ENCODE measurements at places on chromosomes 13 and 19.

- no peak for DNase-seq
Measured at GRCh38 chr13:83221813-83222241, 660.4 kb downstream of the SLITRK1 start.

DNA sequence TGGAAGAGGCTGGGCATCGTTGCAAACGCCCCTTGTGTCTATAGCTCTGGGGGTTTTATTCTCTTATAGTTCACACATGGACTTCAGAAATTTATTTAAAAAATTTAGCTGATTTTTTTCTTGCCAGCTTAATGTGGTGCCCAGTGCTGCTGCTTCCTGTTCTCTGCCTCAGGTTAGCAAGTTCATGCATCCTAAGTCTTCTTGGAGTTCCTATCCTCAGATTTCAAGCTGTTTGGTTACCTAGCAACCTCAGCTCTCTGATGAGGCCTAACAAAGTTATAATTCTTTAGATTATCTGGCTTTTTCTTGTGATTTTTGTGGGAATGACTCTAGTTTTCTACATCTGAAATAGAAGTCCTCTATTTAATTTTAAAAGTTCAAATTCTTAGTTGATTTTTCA, 250.9 kb downstream of the MAB21L1 start:
- DNase-seq = no peak

GRCh38 chr19:13002166-13002898, 7.1 kb downstream of the NFIX start:
- DNase-seq = peak; percentile 96

- DNase-seq = peak; percentile 11
Measured at GRCh38 chr13:30576528-30576927, 41.2 kb upstream of the USPL1 start.

DNA sequence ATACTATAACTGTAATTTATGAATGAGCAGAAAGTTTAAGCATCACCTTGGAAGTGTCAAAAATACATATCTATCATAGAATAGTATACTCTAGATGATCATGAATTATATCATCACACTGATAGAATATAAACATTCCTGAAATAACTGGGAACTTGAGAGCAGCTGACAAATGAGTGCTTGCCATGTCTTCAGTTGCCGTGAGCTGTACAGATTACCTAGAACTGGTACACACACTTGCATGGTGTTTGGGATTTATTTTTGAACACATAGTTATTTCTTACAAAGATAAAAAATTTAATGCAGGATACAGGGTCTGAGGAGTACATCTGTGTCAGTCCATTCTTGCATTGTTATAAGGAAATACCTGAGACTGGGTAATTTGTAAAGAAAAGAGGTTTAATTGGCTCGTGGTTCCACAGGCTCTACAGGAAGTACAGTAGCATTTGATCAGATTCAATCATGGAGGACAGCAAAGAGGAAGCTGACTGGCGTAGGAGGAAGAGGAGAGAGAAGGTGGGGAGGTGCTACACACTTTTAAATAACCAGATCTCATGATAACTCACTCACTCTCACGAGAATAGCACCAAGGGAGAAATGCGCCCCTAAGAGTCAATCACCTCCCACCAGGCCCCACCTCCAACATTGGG, 60.4 kb upstream of the MBNL2 start:
- no peak for DNase-seq

DNA sequence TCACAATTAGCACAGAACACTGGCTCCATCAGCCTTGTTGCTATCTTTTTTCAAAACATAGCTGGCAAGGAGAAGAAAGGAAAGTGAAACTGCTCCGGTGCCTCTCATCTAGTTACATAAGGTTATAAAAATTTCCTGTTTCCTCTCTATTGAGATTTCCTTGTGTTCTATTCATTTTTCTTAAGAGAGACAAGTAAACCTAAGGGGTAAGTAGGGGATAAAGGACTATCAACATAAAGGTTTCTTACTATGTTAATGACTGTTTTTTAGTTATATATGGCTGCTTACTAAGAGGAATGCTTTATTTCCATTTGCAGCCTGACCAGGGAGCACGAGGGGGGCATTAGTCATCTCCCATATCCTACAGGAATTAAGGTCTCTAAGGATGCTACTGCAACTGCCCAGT, 73.2 kb upstream of the MLNR start:
- no peak for DNase-seq

- DNase-seq = no peak
Measured at GRCh38 chr19:38711726-38712153, 32.5 kb downstream of the CAPN12 start.

- no peak for DNase-seq
Measured at GRCh38 chr13:108597943-108598342, 31.5 kb upstream of the MYO16 start.

DNA sequence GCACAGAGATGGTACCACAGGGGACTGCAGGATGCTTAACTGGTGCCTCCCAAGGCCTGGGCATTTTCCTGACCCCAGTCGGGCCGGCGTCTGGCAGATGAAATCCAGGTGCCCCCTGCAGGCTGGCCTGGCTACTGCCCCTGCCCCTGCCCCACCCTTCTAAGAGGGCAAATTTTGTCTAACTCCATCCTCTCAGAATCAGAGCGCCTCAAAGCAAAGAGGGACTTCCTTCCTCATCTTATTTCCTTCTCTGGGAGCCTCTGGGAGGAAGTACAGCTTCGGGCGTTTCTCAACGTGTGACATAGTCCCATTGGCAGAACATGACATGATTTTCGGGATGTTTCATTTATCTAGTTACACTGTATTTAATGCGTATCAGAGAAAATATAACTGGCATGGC, 2.7 kb downstream of the PRKACA start:
- peak; percentile 57 for DNase-seq

DNA sequence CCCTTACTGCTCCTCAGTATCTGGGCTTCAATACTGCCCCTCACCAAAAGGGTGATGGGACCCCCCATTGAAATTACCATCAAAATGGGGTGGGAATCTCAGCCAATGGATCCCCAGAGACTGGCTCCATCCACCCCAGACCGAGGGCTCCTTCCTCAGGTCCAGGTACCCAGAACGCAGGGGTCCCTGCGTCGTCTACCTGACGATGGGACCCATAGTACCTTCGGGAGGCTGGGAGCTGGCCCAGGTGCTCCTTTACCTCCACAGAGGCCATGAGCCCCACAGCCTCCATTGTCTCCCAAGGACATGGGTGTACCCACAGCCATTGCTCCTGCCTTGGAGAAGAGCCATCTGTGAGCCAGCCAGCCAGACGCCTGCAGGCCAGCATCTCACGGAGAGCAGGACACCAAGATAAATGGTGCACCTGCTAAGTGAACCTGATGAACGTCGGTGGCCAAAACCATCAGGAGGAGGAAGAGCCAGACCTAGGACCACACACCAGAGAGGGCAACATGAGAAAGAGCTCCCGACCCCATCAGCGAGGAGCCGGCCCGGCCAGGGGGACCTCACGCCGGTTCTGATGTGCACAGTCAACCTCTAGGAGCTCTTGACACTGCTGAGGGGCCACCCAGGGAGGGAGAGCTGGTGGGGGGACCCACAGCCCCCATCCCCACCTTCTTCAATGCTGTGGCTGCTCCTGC, 156.8 kb upstream of the SOX1 start:
- no peak for DNase-seq

- no peak for DNase-seq
Measured at GRCh38 chr19:29245215-29245614, 32.3 kb upstream of the UQCRFS1 start.

DNA sequence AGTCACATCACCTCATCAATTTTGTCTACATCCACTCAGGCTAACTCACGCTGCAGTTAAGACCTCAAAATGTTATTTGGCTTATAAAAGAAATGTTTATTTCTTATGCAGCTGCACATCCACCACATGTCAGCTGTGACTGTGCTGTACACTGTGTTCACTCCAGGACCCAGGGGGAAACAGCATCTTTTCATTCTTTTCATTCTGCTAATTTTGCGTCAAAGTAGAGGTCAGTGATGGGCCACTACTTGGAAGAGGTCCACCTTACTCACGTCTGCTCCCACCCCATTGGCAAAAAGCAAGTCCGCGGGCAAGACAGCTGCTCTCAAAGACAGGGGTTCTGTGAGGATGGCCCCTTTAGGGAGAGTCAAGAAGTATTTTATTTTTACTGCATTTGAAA, 4.5 kb upstream of the DCT start:
- DNase-seq = no peak

DNA sequence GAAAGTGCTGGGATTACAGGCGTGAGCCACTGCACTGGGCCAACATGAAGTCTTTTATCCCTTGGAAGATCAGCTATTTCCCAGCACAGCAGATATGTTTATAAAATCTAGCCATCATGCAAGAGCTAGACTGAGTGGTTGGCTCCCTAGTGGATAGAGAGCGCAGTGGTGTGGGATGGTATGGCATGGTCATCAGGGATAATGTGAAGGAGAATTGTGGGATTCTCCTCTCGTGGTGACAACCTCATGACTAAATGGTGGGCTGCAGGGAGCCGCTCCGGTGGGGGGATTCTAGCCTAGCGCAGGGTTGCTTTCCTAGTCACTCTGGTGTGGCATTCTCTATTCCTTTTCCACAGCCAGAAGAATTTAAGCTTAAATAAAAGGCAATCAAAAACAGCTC, 43.3 kb upstream of the GPI start:
- no peak for DNase-seq

DNA sequence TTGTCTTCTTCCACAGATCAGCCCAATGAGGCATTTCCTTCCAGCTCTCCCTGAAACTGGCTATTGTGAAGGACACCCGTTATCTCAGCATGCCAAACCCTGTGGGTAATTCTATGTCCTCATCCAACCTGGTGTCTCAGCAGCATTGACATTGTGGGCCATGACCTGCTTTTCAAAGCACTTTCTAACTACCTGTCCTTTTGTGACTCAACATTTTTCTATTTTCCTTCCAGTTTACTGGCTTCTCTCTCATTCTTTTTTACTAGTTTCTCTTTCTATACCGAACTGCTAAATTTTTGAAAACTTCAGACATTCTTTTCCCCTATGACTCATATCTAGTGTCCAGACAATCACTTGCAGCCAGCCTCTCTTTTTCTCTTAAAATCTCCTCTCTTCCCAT, 136.4 kb upstream of the HTR2A start:
- DNase-seq = no peak

DNA sequence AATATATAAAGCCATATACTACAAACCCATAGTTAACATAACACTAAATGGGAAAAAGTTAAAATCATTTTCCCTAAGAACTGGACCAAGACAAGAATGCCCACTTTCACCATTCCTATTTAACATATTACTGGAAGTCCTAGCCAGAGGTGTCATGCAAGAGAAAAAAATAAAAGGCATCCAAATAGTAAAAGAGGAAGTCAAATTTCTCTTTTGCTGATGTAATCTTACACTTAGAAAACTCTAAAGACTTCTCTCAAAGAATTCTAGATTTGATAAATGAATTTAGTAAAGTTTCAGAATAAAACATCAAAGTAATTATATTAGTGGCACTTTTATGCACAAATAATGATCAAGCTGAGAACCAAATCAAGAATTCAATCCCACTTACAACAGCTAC, 678.9 kb upstream of the SLITRK5 start:
- no peak for DNase-seq

- no peak for DNase-seq
Measured at GRCh38 chr13:89554801-89555200, 1792.7 kb upstream of the MIR17HG start.

- DNase-seq = no peak
Measured at GRCh38 chr13:89862691-89863036, 1484.8 kb upstream of the MIR17HG start.

DNA sequence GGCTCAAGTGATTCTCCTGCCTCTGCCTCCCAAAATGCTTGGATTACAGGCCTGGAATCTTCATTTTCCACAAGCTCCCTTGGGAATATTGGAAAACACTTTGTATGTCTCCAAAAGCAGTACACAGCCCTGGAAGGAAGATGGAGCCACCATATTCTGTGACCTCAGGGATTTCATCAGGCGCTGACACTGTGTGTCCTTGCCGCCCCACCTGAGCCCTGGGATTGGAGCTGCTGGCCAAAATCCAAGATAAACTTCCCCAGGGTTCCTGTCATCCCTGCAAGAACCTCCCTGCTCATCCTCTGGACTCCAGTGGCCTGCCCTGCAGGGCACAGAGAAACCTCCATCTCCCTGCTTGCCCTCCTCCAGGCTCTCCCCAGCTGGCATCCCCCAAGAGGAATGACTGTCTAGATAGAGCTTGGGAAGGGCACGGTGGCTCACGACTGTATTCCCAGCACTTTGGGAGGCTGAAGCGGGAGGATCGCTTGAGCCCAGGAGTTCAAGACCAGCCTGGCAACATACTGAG, 1.3 kb upstream of the GNG7 start:
- DNase-seq = no peak

DNA sequence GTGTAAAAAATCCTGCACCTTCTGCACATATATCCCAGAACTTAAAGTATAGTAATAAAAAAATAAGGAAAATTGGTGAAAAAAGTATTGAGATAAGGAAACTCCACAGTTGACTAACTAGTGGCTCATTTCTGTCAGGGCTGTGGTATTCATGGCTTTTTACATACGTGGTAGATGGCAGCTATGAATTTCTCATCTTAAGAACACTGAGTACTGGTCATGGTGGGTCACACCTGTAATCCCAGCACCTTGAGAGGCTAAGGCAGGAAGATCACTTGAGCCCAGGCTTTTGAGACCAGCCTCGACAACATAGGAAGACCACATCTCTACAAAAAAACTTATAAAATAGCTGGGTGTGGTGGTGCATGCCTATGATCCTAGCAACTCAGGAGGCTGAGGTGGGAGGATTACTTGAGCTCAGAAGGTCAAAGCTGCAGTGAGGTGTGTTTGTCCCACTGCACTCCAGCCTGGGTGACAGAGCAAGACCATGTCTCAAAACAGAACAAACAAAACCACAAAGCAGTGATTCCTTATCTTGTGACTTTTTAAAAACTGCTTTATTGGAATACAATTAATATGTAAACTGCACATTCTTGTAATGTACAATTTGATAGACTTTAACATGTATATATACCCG, 16.8 kb downstream of the SLAIN1 start:
- DNase-seq = no peak

GRCh38 chr13:95319551-95320274, 18.5 kb upstream of the ABCC4 start:
- no peak for DNase-seq

- DNase-seq = no peak
Measured at GRCh38 chr13:20410726-20411125, 114.9 kb downstream of the CRYL1 start.

- DNase-seq = peak; percentile 31
Measured at GRCh38 chr19:43605875-43606568, 5.9 kb upstream of the SRRM5 start.

GRCh38 chr13:29548722-29549121, 46.8 kb downstream of the SLC7A1 start:
- no peak for DNase-seq

DNA sequence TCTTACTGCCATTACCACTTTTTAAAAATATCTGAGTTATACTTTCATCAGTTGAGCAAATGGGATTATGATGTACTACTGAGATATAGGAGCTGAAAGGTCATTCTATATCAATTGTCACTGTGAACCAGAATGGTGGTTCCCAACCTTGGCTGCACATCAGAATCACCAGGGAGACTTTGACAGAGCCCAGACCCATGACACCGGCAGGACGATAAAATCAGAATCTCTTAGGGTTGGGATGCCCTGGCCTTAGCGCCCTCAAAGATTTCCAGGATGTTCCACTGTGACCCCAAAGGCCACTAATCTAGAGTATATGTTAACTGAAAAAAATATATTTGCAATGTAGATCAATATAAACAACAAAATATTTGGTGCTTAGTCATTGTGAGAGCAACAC, 355.1 kb downstream of the LIG4 start:
- no peak for DNase-seq

Data from Ammon's horn (tissue), 1 donor.